ENCODE measurements at places on chromosomes 11 and 22. TPM values are rescaled to one million over a fixed set of nuclear protein-coding genes. Genes with fewer than 3 reads are reported as not detected.

Gene KRTAP5-2
- not detected for total RNA-seq

Gene OR5B21
- total RNA-seq = not detected

Gene BAD
- total RNA-seq = 156 TPM

Gene OR8D4
- not detected for total RNA-seq

Gene OR2D2
- not detected for total RNA-seq

Gene BARX2
- total RNA-seq = 0.40 TPM

Gene PAMR1
- total RNA-seq = 0.22 TPM

Gene CTNND1
- 83.6 TPM for total RNA-seq

Gene IL17REL
- not detected for total RNA-seq

Gene CRYBA4
- total RNA-seq = not detected

Gene FDXACB1
- total RNA-seq = 3.8 TPM

Gene ZDHHC24
- 17.8 TPM for total RNA-seq

Gene ANO3
- total RNA-seq = not detected

Gene TTC36
- total RNA-seq = 1.6 TPM

Gene AMOTL1
- 26.0 TPM for total RNA-seq

Gene CCDC15
- 3.4 TPM for total RNA-seq

Gene FGF19
- total RNA-seq = not detected

Gene PVALB
- not detected for total RNA-seq

Gene PIWIL4
- 0.22 TPM for total RNA-seq

Gene MYRF
- total RNA-seq = 25.0 TPM

Gene OR51B4
- total RNA-seq = not detected

Gene OR5B12
- total RNA-seq = not detected

Gene KRTAP5-8
- total RNA-seq = not detected

Gene SYCE3
- 1.0 TPM for total RNA-seq
